ENCODE measurements at places on chromosomes 12 and 14.

DNA sequence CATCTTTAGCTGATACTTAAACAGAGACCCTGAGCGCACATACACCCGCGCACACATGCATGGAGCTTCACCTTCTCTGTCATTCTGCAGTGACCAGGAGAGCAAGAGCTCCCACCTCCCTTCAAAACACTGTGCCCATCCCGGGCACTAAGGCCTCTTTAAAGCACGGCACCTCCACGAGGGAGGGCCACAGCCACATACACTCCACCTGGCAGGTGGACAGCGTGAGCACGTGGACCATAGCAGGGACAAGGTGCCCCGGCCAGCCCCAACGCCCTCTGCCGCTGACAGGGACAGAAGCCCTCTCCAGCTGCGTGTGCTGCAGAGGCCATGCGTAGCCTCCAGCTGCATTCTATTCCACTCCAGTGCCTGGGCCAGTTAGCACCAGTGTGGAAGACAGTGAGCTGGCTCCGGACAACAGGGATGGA is 5.4 kb downstream of the GAPDH start:
- DNase-seq = no peak

- no peak for DNase-seq
Measured at GRCh38 chr14:100736269-100737180, 9.8 kb downstream of the DLK1 start.

- peak; percentile 5 for DNase-seq
Measured at GRCh38 chr14:95696741-95697140, 10.5 kb downstream of the TCL1B start.

- peak; percentile 44 for DNase-seq
Measured at GRCh38 chr14:103143506-103143905, 20.2 kb downstream of the TNFAIP2 start.

- DNase-seq = peak; percentile 65
Measured at GRCh38 chr12:58204071-58204470, 262.7 kb downstream of the ATP23 start.

- DNase-seq = no peak
Measured at GRCh38 chr14:27845241-27845850, 921.2 kb upstream of the FOXG1 start.

Data from iris pigment epithelial cell (primary cell).